KBM-7 (cell line): ENCODE measurements at places on chromosomes 4 and X.

- DNase-seq = peak; percentile 86
Observed at GRCh38 chrX:13487731-13488505, 81.5 kb upstream of the EGFL6 start.

DNA sequence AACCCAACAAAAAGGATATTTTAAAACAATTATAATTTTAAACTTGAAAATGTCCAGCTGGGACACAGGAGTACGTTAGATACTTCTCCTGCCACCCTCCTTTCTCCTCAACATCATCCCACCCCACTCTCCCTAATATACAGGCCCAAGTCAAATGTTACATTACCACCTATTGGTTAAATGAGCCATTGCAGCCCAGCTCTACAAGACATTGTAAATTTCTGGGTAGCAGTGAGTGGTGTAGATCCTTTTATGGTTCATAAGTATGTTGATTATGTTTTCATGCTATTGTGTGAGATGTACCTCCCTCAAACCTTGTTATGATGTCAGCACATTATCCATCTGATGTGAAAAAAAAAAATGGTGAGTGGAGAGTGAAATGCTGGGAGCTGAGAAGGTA, 187.1 kb upstream of the BCOR start:
- peak; percentile 47 for DNase-seq

DNA sequence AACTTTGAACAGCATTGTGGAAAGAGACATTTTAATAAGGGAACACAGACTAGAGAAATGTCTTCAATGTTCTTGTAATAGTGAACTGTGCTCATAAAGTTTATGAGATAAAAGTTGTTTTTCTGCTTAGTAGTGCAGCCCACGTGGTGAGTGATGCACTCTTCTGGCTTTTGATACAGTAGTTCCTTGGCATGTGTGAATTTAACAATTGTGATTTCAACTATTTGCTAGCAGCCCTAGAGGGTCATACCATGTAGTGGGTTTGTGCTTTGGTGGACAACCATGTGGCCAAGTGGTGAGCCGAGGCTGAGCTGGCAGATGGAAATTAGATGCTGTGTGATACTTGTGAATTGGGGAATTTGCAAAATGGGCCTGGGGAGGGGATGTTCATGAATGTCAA, 116.2 kb upstream of the SLC4A4 start:
- no peak for DNase-seq

DNA sequence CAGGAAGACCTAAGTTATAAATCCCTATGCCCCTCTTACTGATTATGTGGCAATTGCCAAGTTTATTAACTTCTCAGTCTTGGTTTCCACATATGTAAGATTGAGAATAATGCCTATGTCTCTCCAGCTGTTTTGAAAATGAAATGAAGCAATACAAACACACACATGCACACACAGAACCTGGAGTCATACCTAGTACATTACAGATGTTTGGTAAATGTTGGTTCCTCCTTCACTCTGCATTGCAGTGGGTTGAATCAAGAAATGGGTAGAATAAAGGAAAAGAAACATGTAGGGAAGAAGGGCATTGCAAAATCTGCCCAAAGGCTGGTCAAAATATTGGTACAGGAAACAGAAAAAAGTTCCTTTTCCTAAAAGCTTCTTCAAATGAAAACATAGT, 309.9 kb upstream of the EMCN start:
- no peak for DNase-seq

GRCh38 chr4:106149026-106149425, 167.0 kb downstream of the TBCK start:
- no peak for DNase-seq

GRCh38 chr4:9811806-9812205, 30.4 kb downstream of the DRD5 start:
- DNase-seq = no peak

DNA sequence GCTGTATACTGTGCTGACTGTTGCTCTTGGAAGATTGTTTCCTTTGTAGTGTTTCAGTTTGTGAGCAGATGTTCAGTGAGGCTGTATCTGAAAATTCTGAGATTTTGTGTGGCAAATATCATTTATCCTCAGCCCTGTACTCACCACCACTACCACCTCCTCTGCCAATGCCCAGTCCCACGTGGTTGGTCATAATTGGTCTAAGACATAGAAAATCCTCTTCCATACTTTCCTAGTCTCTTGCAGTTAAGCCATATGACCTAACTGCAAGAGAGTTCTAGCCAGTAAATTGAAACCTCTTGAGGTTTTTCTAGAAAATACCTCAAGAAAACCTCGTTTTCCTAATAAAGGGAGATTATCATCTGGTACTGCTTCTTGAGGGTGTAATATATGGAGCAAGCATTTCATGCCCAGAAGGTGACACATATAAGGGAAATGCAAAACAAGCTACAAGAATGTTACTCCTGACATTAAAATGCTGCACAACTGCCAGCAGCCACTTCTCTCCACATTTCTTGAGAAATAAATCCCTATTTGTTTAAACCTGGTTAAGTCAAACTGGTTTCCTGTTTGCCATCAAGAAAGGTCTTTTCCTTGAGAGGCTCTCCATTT, 32.8 kb downstream of the ABCE1 start:
- peak; percentile 19 for DNase-seq

GRCh38 chr4:79042079-79042674, 102.9 kb upstream of the PAQR3 start:
- peak; percentile 83 for DNase-seq

- no peak for DNase-seq
Observed at GRCh38 chrX:1134156-1134555, 78.3 kb downstream of the CRLF2 start.

- DNase-seq = no peak
Observed at GRCh38 chrX:112857478-112857878, 16.8 kb upstream of the AMOT start.

DNA sequence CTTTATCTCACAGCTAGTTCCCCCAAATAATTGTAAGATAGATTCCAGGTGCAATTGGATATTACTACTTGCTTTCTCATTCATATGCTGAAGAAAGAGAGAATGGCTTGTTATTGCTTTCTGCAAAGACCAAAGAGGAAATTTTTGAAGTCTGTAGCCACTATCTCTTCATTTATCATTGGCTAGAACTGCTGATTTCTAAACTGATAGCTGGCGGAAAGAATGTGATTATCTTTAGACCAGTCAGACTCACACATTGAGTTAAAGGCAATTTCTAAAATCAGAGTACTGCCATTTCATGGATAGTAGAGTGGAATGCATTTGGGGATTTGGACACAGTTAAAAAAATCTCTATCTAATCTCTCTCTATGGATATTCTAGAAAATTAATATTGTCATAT, 12.4 kb upstream of the TMPRSS11E start:
- DNase-seq = no peak

GRCh38 chr4:80074069-80074468, 1.0 kb upstream of the ANTXR2 start:
- no peak for DNase-seq

DNA sequence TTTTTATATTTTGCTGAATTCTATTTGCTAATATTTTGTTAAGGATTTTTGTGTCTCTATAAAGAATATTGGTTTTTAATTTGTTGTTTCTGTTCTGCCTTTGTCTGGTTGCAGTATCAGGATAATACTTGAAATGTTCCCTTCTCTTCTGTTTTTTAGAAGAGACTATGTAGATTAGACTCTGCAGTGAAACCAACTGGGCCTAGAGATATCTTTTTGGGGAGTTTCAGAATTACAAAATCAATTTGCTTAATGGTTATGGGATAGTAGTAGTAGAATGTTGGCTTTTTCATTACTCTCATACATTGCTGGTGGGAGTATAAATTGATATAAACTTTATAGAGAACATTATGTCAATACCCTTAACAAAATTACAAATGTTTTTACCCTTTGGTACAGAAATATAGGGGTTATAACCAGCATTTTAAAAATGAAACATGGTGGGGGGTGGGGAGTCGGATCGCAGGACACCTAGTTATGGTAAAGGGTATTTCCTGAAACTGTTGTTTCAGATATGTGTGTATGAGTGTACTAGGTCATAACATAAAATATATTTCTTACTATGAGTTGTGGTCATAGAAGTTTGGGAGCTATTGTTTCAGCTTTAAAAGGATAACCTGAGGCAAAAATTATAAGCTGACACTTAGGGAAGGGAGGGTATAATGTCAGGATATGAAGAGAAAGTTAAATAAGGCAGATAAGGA, 29.0 kb downstream of the CLOCK start:
- no peak for DNase-seq

DNA sequence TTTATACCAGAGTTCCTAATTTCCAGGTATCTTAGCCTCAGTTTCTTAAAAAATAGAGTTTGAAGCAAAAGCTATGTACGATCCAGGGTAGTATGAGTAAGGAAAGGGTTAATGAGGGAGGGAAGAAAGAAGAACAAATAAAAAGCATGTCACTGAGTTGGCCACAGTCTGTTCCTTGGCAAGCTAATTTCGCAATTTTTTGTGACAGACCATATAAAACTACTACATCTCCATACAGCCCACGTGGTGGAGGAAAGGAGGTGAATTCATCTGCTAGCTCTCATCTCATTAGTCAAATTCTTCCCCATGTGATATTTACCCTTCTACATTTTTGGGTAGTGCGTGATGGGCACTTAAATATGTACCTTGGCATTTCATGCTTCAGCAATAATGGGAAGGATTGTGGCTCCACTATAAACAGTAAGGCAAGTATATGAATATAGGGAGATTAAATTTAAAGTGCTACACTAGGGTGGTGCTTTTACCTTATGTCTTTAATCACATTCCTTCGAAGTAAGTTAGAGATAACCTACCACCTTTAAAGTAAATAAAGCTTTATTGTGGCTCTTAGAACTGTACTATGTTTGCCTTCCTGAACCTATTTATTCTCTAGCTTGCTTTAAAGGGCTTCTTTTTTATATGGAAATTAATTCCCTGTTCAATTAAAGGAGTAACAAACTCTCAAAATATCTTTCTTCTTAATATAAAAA, 102.1 kb upstream of the VAMP7 start:
- peak; percentile 31 for DNase-seq

GRCh38 chrX:108219949-108220601, 128.5 kb downstream of the ATG4A start:
- no peak for DNase-seq

- peak; percentile 18 for DNase-seq
Observed at GRCh38 chr4:119068529-119068962, 67.1 kb upstream of the MYOZ2 start.

DNA sequence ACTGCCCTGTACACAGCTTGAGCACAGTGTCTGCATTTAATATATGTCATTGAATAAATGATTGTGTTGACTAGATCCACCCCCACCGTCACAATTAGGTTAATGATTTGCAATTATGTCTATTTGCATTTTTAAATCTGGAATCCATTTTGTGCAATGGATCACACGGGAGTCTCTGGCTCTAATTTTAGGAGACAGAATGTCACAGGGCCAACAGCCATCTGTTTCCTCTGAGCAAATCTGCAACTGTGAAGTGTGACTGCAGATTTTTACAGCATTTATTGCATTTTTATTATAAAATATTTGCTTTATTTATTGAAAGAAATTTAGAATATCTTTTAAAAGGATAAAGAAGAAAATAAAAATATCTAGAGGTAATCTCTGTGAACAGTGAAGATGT, 316.8 kb downstream of the HS3ST1 start:
- no peak for DNase-seq

- DNase-seq = peak; percentile 73
Observed at GRCh38 chr4:74320559-74321118, 12.4 kb downstream of the EPGN start.
